ENCODE measurements at places on chromosomes 4 and X.

- no peak for DNase-seq
Measured at GRCh38 chr4:129550281-129550785, 454.4 kb downstream of the C4orf33 start.

- DNase-seq: no peak
Measured at GRCh38 chr4:176885224-176885623, 92.5 kb upstream of the VEGFC start.

- peak; percentile 49 for DNase-seq
Measured at GRCh38 chrX:74383611-74384010, 37.7 kb upstream of the SLC16A2 start.

GRCh38 chrX:78571849-78572248 lies 87.3 kb downstream of the RTL3 start:
- no peak for DNase-seq

DNA sequence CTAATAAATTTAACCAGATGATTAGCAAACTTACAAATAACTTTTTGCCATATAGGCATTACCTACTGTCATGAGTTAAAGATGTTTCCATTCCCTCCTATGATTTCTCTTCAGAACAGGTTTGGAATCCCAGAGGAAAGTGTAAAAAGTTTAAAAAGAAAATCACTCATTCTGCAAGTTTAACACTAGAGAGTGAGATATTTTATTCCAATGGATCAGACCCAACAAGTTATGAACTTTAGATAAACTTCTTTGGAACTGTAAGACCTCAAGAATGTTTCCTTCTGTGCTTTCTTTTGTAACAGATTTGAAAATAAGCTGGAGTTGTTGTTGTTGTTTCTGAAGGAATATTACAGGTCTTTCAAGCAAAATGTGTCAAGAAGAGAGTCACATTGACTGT lies 51.6 kb downstream of the PPP3CA start:
- no peak for DNase-seq

DNA sequence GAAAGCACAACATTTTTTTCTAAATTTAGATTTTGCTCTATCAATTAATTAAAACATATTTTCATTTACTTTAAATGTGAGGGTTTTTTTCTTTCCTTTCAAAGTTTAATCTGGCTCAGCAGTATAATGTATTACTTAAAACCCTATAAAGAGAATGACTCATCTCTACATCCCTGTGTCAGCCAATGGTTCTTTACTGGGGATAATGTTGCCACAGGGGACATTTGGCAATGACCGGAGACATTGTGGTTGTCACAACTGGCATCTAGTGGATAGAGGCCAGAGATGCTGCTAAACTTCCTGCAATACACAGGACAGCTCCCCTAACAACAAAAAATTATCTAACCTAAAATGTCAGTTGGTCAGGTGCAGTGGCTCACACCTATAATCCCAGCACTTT lies 53.8 kb downstream of the SYNPO2 start:
- DNase-seq: peak; percentile 95
